Cardiac muscle cell (in vitro differentiated cells and primary cell): ENCODE measurements at places on chromosomes 12 and 14. TPM values are rescaled to one million over a fixed set of nuclear protein-coding genes. Genes with fewer than 3 reads are reported as not detected.

The GPRC5D gene
- not detected in 2 replicates for total RNA-seq

DNA sequence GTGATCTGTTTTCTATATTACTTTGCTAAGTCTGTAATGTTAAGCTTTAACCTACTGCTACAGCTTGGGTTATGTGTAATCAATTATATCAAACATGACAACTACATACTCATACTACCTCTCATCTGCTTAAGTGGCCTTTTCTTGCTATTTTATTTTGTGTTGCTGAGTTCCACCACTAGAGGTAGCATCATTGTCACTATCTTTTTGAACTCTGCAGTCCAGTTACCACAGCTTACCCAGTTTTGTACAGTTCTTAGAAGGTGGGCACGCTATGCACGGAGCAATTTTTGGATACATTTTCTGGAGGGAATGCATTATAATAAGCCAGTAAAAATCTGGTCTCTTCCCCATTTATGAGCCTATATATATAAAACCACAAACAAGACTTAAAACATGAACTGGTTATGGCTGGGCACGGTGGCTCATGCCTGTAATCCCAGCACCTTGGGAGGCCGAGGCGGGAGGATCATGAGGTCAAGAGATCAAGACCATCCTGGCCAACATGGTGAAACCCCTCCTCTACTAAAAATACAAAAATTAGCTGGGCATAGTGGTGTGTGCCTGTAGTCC lies 48.5 kb downstream of the SAV1 start:
- H3K4me3 ChIP-seq, result no peak overlapping the region
- H3K36me3 ChIP-seq, result no peaks in the 10 kb centered on the region
- H3K27me3 ChIP-seq, result no peaks in the 10 kb centered on the region

DNA sequence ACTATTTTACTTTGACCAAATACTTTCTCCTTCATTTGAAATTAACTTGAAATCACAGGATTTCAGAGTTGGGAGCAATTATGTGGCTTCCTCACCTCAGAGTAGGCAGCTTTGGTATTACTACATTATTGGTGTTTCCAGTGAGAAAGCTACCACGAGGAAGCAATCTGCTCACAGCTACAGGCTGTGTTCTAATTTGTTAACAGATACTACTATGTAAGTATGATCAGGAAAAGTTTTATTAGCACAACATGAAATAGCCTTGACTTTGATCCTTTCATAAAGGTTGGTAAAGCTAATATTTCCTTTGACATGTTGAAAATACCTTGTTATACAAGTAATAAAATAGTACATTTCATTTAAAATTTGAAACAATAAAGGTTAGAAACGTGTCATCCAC lies 30.6 kb downstream of the TAOK3 start:
- no peaks in the 10 kb centered on the region for H3K27me3 ChIP-seq
- no peak overlapping the region for H3K4me3 ChIP-seq
- peaks cover 28% of the 10 kb centered on the region for H3K4me1 ChIP-seq
- no peak for DNase-seq

The CLEC2B gene
- total RNA-seq, result not detected in 2 replicates

The ATL1 gene
- 0.39 and 1.5 TPM in 2 replicates for total RNA-seq
